ENCODE measurements at places on chromosomes 5 and 9.

- peak; percentile 90 for DNase-seq
Observed at GRCh38 chr5:123916345-123917121, 404.6 kb downstream of the CSNK1G3 start.

GRCh38 chr9:89428901-89429890, 68.7 kb downstream of the SEMA4D start:
- no peak for DNase-seq

DNA sequence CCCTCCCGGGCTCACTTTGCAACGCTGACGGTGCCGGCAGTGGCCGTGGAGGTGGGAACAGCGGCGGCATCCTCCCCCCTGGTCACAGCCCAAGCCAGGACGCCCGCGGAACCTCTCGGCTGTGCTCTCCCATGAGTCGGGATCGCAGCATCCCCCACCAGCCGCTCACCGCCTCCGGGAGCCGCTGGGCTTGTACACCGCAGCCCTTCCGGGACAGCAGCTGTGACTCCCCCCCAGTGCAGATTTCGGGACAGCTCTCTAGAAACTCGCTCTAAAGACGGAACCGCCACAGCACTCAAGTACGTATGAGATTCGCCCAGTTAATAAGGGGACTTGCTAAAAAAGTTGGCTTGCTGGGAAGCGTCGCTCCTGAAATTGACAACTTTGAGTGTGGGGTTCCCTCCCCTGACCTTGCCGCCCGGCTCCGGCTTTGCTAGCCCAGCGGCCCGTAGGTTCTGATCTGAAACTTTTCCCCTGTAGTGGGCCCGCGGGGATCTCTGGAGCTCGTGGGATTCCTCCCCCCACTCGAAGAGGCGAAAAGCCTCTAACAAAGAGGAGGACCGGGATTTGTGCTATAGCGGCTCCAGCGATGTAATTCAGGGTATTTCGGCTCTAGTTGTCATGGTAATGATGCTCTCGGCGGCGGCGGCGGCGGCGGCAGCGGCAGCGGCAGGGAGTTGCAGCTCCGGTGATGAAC, 572 bp downstream of the NR4A3 start:
- DNase-seq, result peak; percentile 59

GRCh38 chr9:72807765-72808445, 144.9 kb downstream of the ALDH1A1 start:
- no peak for DNase-seq

GRCh38 chr9:136527131-136527530, 18.7 kb downstream of the NOTCH1 start:
- DNase-seq, result no peak

DNA sequence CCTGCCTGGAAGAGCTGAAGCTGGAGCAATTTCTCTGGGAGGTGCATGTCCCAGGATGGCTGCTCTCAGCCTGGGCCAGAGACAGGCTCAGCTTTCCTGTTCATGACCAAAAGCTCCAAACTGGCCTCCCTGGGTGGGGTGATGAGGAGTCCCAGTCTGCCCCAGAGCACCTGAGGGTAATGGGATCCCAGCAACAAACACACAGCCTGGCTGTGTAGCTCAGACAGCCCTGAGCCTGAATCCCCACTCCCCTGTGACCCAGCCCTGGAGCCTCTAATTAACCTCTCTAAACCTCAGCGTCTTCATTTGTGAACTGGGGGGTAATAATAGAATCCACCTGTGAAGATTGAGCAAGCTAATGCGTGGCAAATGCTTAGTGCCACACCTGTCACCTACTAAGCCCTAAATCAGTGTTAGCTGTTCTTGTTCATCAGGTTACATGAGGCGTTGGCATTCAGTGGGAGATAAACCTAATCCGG, 67.5 kb downstream of the HSPA4 start:
- no peak for DNase-seq

GRCh38 chr9:89023740-89024139, 32.5 kb downstream of the S1PR3 start:
- DNase-seq, result no peak

- no peak for DNase-seq
Observed at GRCh38 chr5:176131771-176132170, 106.5 kb upstream of the SIMC1 start.

- DNase-seq, result peak; percentile 87
Observed at GRCh38 chr5:81760521-81760920, 9.6 kb upstream of the SSBP2 start.

DNA sequence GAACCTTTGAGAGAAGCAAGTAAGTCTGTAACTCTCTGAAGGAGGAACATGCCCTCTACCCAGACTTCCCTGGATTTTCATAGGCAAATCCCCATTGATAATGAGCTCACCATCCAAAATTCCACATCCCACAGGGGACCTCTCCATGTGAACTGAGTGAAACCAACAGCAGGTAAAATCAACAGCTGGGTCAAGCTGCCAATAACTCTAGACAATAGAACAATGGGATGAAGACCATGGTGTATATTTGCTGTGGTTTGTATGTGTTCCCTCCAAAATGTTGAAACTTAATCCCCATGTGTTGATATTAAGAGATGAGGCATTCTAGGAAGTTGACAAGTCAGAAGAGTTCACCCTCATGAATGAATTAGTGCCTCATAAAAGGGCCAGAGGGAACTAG, 110.2 kb upstream of the MYO10 start:
- no peak for DNase-seq

- peak; percentile 70 for DNase-seq
Observed at GRCh38 chr5:56552612-56553268, 262.6 kb upstream of the MAP3K1 start.

GRCh38 chr5:152686931-152687330, 281.9 kb upstream of the NMUR2 start:
- DNase-seq, result no peak

GRCh38 chr9:86773422-86773945, 173.8 kb downstream of the GAS1 start:
- DNase-seq, result no peak

DNA sequence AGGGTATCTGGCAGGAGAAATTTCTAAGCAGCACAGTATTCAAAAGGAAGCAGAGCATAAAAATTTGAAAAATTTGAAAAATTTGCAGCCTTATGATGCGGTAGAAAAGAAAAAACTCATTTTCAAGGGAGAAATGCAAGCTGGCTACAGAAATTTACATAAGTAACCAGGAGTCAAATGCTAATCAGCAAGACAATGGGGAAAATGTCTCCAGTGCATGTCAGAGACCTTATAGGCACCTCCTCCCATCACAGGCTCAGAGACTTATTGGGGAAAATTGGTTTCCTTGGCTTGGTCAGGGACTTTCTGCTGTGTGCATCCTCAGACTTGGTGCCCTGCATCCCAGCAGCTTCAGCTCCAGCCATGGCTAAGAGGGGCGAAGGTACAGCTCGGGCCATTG, 35.8 kb downstream of the IZUMO3 start:
- DNase-seq, result no peak

DNA sequence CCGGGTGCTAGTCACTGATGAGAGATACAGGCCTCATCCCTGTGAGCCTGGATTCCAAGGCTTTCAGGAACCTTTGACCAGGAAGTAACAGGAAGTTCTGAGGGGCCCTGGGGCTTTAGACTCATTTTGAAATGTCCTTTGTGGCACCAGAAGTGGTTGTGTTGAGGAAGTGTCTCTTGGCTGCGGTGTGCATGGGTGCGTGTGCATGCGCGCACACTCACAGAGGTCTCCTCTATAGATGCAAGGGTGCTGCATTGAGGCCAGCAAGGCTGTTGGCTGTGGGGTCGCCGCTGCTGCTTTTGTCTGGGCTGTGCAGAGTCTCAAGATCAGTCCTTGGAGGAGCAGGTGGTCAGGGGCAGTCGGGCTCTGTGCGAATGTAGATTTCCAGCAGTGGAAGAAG, 7.6 kb downstream of the RAB24 start:
- DNase-seq, result no peak

DNA sequence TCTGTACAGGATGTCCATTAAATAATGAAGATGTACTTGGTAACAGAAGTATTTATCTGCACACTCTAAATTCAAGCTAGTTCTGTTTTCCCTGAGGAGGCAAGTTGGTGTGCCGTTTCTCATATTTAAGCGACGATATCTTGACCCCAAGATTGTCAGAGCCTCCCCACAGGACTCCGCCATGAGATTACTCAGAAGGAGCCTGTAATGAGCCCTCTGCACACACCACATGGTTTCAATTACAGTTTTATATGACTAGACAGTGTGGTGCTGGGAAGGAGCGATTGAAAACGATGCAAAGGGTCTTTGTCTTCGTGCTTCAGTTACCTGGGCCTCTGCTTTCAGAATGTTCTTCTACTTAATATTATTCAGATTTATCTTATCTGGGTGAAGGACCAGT, 840.4 kb upstream of the WWC1 start:
- DNase-seq, result peak; percentile 68

GRCh38 chr5:132363431-132364112, 5.9 kb upstream of the SLC22A5 start:
- DNase-seq, result peak; percentile 85

GRCh38 chr9:137664676-137665075, 45.9 kb downstream of the EHMT1 start:
- DNase-seq, result peak; percentile 42

DNA sequence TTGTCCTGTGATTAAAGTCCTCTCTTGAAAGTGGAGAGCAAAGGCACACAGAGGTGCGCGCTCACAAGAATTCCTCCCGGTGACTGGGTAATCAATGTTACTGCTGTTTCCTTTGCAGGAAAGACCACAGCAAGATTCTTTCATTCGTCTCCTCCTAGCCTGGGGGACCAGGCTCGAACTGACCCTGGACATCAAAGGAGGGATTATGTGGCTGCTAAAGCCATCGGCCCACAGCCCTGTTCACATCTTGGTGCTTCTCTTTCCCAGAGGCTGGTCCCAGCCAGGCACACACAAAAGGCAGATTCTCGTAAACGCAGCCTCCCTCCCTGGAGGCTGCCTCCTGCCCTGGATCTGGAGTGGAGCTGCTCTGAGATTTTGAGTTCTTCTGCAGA, 230.9 kb downstream of the FANCC start:
- no peak for DNase-seq

DNA sequence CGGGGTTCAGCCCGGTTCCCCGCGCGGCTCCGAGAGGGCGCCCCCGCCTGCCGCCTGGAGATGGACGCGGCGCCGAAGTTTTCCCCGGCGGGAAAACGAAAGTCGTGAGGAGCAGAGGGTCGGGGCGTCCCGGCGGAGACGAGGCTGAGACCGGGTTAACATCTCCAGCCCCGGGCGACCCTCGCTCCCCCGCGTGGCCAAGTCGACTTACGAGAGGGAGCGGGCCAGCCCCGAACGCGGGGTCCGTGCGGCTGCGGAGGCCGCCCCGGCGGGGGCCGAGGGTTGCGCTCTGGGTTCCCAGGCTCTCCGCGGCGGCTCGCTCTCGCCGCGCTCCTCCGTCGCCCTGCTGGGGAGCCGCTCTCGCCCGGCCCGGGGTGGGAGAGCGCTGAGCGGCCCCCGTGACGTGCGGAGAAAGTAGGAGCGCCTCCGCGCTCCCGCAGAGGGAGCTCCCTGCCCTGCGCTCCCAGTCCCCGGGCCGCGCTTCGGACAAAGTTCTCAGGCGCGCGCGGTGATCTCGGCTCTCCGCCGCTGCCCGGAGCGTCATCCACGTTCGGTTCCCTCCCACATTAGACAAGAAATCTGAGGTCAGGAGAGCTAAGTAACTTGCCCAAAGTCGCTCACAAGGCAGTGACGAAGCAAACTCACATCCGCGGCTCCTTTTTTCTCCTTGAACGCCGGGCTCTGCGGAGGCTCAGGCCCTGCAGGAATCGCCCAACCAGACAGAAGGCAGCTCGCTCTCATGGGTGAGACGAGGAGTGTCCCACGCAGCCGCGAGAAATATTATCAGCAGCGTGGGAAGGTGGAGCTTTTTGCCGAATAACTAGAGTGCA, 1.2 kb upstream of the GCNT4 start:
- peak; percentile 89 for DNase-seq

GRCh38 chr5:28397502-28397941, 1359.1 kb upstream of the CDH9 start:
- DNase-seq, result peak; percentile 84

DNA sequence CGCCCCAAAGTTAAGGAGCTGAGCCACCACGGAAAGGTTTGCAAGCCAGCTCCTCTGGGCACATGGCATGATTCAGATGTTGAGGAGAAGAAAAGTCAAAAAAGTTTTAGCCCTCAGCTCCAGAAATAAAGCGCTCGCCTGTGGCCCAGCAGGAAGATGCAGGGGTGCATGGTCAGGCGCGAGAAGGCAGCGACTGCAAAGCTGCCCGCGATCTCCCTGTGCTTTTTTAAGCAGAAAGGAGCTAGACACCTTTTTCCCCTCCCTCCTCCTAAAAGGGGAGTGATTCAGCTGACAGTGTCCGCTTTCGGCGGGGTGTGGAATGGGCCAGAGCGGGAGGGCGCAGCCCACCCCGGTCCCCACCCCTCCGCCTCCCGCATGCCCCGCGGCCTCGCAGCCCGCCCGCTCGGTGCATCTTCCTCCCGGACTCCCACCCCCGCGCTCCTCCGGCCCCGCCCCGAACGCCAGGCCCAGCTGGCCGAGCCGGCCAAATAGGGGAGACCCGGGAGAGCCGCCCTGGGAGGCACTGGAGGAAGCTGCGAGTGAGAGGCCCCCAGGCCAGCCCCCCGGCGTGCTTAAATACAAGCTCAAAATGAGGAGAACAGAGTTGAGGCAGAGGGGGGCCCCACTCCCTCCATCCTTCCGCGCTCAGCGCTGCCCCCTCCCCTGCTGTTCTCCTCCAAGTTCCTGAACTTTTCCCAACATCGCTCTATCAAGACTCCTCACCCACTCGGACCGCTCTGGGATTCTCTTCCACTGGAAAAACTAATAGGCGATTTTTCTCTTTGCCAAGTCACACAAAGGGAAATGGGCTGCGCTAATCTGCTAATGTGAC, at the start of gene ADAMTS12:
ADAMTS12 (minus strand) TSS at position 203 of the 832 bp plus-strand sequence; CDS start at position 69, 134 bp downstream.
- peak; percentile 70 for DNase-seq

DNA sequence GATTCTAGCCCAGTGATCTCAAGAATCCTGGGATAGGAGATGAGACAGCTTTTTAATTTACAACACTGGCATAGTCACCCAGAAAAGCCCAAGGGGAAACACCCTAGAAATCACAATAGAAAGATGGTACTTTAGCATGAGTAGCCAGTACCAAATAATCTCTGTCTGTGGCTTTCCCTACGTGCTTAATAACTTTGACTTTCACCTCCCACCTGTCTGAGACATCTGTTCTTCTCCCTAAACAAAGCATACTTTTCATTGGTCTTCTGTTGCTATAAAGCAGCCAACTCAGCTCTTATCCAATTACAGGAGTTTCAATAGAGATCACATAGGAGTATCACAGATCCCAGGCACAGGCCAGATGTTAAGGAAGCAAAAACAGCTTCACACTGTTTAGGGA, 10.4 kb downstream of the MARCHF3 start:
- DNase-seq, result no peak

Data from fibroblast of skin of back (primary cell).